ENCODE measurements at places on chromosomes 3 and 15.
A peak's percentile ranks its signal among the peaks of the same experiment; 100 is the strongest.

- H3K27me3 ChIP-seq, result no peaks in the 10 kb centered on the region
- H3K36me3 ChIP-seq, result no peaks in the 10 kb centered on the region
- H3K4me3 ChIP-seq, result no peak overlapping the region
- H3K27ac ChIP-seq, result no peak overlapping the region
Measured at GRCh38 chr15:89768071-89768500, 8.0 kb upstream of the MESP2 start.

GRCh38 chr3:125110016-125110875, 54.4 kb upstream of the HEG1 start:
- H3K36me3 ChIP-seq, result no peaks in the 10 kb centered on the region
- H3K4me3 ChIP-seq, result no peak overlapping the region
- H3K27ac ChIP-seq, result peak overlapping the region; percentile 29
- DNase-seq, result peak; percentile 51
- peaks cover 24% of the 10 kb centered on the region for H3K27me3 ChIP-seq
- H3K4me1 ChIP-seq, result peaks cover 23% of the 10 kb centered on the region

GRCh38 chr3:103127737-103128136, 692.9 kb downstream of the ZPLD1 start:
- DNase-seq, result no peak
- no peak overlapping the region for H3K4me3 ChIP-seq

DNA sequence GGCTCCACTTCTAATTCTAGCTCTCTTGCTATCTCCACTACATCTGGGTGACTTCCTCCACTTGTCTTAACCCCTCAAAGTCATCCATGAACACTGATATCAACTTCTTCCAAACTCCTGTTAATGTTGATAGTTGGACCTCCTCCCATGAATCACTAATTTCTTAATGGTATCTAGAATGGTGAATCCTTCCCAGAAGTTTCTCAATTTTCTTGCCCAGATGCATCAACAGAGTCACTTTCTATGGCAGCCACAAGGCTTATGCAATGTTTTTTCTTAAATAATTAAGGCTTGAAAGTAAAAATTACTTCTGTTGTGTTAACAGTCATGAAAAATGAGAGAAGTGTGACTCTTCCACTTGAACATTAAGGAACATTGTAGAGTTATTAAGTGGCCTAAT, 164.3 kb downstream of the PCCB start:
- peaks cover 30% of the 10 kb centered on the region for H3K36me3 ChIP-seq
- H3K4me1 ChIP-seq, result no peaks in the 10 kb centered on the region
- no peak overlapping the region for H3K4me3 ChIP-seq
- DNase-seq, result no peak
- H3K27ac ChIP-seq, result no peak overlapping the region

GRCh38 chr3:156978481-156978961, 152.4 kb downstream of the LEKR1 start:
- H3K4me3 ChIP-seq, result no peak overlapping the region
- DNase-seq, result no peak
- no peaks in the 10 kb centered on the region for H3K36me3 ChIP-seq
- peaks cover 23% of the 10 kb centered on the region for H3K27me3 ChIP-seq

- peaks cover 48% of the 10 kb centered on the region for H3K27me3 ChIP-seq
- DNase-seq, result peak; percentile 45
- peaks cover 38% of the 10 kb centered on the region for H3K4me1 ChIP-seq
- no peaks in the 10 kb centered on the region for H3K36me3 ChIP-seq
- H3K27ac ChIP-seq, result peak overlapping the region; percentile 87
Measured at GRCh38 chr15:98650417-98651035, 2.2 kb downstream of the IGF1R start.

DNA sequence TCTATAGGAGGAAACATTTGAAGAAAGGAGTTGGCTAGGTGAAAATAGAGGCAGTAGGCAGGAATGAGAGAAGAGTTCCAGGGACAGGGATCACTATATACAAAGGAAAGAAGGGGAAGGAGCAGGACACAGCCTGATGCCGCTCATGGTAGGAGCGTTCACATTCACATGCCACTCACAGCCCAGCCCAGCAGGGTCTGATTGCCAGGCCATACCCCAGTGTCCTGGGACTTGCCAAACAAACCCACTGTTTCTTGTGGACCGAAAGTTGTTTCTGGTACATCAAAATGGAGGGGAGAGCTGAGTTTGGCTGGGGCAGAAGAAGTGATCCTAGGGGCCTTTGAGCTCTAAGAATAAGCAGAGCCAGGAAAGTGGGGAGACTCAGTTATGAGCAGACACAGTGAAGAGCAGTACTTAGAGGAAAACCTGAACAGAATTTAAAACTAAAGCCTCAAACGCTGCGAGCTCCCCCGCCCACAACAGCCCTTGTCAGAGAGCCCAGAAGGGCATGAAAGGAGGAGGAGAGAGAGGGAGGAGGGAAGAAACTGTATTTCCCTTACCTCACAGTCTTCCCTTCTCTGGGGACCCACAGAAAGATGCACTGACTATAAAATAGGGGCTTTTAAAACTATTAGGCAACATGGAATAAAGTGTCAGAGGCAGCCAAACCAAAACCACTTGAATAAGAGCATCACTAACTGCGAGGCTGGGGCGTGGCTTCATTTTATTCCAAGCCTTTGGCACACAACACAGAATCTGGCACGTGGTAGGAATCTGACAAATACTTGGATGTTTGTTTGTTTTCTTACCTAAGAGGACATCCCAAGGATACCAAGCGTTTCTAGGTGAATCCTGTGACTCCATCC, 129.0 kb downstream of the RPL22L1 start:
- H3K27ac ChIP-seq, result no peak overlapping the region
- H3K4me3 ChIP-seq, result no peak overlapping the region
- no peaks in the 10 kb centered on the region for H3K36me3 ChIP-seq
- no peaks in the 10 kb centered on the region for H3K4me1 ChIP-seq

- H3K36me3 ChIP-seq, result no peaks in the 10 kb centered on the region
- H3K4me1 ChIP-seq, result peaks cover 15% of the 10 kb centered on the region
- no peak overlapping the region for H3K4me3 ChIP-seq
- no peak for DNase-seq
Measured at GRCh38 chr3:184558726-184559125, 2.9 kb upstream of the EPHB3 start.

- no peak overlapping the region for H3K4me3 ChIP-seq
- DNase-seq, result no peak
- H3K4me1 ChIP-seq, result peaks cover 26% of the 10 kb centered on the region
Measured at GRCh38 chr15:58313304-58313703, 118.5 kb upstream of the LIPC start.

DNA sequence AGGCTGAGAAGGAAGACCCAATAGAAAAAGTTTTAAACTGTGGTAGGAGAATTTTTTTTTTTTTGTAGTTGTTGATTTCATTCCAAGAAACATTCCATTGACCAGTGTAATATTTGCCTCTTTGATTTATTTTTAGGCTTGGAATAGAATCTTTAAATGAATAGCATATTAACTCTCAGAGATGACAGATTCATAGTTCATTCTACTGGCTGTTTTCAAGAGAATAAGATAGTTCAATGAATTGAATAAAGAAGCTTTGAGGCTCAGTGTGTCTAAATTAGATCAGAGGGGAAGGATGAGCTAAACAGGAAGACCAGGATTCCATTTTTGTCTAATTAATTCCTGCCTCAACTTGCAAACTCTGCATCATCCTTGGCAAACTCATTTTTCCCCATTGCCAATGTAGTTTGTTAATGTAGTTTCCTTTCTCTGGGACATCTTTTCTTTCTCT, 98.4 kb downstream of the NAALADL2 start:
- no peaks in the 10 kb centered on the region for H3K4me1 ChIP-seq
- no peak overlapping the region for H3K27ac ChIP-seq
- no peaks in the 10 kb centered on the region for H3K27me3 ChIP-seq
- DNase-seq, result no peak
- no peaks in the 10 kb centered on the region for H3K36me3 ChIP-seq

- peaks cover 17% of the 10 kb centered on the region for H3K36me3 ChIP-seq
- no peak for DNase-seq
- no peak overlapping the region for H3K27ac ChIP-seq
- no peak overlapping the region for H3K4me3 ChIP-seq
- H3K27me3 ChIP-seq, result no peaks in the 10 kb centered on the region
- peaks cover under 1% of the 10 kb centered on the region for H3K4me1 ChIP-seq
Measured at GRCh38 chr3:45623393-45623792, 28.8 kb downstream of the LIMD1 start.

DNA sequence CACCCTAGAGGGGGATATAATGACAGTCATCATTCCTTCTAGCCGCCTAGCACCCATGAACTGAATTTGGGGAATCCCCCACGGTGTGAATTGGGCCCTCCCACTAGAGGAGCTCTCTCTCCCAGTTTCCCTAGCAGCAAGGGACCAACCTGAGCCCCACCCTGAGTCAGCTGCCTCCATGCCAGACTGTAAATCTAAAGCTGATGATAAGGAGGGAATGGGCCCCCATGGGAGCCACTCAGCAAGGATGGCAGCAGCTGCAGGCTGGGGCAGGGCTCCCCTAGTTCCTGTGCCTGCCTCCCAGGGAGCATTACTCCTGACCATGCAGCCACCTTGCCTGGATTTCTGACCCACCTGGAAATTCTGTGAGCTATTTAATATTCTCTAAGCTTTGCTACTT, 57.0 kb upstream of the PXYLP1 start:
- no peaks in the 10 kb centered on the region for H3K36me3 ChIP-seq
- peaks cover 8% of the 10 kb centered on the region for H3K27me3 ChIP-seq
- no peaks in the 10 kb centered on the region for H3K4me1 ChIP-seq
- H3K4me3 ChIP-seq, result no peak overlapping the region
- no peak for DNase-seq
- H3K27ac ChIP-seq, result no peak overlapping the region

DNA sequence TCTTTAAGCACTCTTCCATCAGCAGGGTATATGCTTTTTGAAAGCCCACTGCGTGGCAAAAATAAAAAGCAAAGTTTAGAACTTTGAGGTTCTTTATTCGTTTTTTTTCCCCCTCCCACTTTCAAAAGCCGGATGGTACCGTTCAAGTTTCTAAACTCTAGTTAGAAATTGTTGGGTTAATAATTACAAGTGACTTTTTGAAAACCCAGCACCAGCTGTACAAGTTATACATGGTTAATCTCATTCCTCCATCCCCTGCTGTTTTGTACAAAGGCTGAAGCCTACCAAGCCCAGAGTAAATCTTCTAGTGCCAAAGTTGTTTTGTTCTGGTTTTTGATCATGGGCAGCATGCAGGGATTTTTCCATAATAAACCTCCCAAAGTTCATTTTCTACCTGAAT, 48.6 kb downstream of the WDR72 start:
- H3K27ac ChIP-seq, result no peak overlapping the region
- no peak overlapping the region for H3K4me3 ChIP-seq
- no peaks in the 10 kb centered on the region for H3K36me3 ChIP-seq
- no peak for DNase-seq
- no peaks in the 10 kb centered on the region for H3K4me1 ChIP-seq

GRCh38 chr3:50493623-50494022, 9.8 kb downstream of the CACNA2D2 start:
- DNase-seq, result no peak
- H3K27me3 ChIP-seq, result no peaks in the 10 kb centered on the region
- H3K4me3 ChIP-seq, result no peak overlapping the region
- peaks cover 14% of the 10 kb centered on the region for H3K4me1 ChIP-seq
- no peak overlapping the region for H3K27ac ChIP-seq

DNA sequence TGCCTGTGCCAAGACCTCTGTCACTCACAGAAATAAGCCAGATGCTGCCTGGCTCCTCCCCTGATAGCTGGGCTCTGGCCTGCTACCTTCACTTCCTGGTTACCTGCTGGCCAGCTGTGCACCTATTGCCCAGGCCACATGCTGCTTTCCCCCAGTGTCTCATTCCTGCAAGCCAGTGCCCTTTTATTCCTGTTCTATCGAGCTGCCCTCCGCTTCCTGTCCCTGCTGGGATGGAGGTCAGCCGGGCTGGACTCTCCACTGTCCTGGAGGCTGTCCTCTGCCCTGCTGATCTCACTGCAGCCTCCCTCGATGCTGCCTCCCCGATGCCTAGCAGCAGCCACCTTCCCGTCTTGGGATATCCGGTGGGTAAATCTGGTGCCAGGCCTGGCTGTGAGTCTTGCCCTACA, 37.0 kb upstream of the SNRPA1 start:
- no peak for DNase-seq
- H3K27ac ChIP-seq, result no peak overlapping the region
- no peak overlapping the region for H3K4me3 ChIP-seq
- H3K27me3 ChIP-seq, result peaks cover 4% of the 10 kb centered on the region
- peaks cover 6% of the 10 kb centered on the region for H3K36me3 ChIP-seq

DNA sequence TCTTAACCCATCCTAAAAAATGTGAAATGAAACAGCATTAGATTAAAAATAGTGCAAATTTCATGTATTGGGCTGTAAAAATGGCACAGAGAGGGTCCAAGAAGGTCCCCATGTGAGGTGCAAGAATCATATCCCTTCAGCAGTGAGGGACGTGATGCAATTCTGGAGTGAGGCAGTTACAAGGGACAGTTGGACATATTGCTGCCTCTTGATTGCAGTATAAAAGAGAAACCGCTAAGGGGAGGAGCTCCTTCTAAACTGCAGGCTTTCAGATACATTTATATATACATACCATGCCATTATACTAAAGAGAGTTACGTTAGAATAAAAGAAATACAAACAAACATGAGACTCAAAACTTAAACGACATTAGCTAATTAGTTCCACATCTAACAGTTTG, 304.2 kb upstream of the CTNNB1 start:
- H3K4me1 ChIP-seq, result no peaks in the 10 kb centered on the region
- H3K27ac ChIP-seq, result no peak overlapping the region
- no peak for DNase-seq
- no peaks in the 10 kb centered on the region for H3K36me3 ChIP-seq

GRCh38 chr15:88704791-88705768, 66.3 kb downstream of the ISG20 start:
- H3K4me3 ChIP-seq, result peak overlapping the region; percentile 57
- H3K36me3 ChIP-seq, result no peaks in the 10 kb centered on the region
- DNase-seq, result no peak
- H3K27ac ChIP-seq, result no peak overlapping the region

DNA sequence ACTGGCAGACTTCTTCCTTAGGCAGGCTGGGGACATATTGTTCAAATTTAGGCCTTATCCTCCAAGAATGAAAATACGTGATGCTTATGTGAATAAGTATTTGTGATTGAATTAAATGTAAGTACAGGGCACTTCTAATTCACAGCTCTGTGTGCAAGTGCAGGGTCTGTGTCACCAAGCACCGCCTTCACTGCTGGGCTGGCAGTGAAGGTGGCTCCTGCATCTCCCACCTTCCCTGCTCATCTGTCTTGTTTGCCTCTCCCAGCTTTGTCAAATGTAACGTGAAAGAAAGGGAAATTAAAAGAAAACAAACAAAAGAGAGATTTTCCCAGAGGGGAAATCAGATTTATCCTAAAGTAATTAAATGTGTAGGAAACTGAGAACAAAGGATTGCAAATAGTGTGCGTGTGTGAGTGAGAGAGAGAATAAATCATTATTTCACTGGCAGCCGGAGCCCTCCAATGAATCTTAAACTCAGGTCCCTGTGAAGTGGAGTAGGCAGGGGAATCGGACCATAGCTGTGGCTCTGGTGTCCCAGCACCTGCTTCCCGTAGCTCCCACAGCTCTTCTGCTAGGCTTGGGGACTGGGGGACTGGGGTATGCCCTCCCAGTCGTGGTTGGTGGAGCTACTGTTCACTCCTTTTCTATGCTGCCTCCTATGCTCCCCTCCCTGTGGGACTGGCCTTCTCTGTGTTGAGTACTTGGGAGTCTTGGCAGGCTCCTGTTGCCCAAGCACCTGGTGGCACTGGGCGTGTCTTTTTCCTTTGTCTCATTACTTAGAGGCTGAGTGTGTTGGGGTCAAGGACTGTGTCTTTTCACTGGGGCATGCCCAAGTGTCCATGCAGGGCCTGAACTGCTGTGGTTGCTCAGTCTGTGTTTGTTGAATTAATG, 222.2 kb downstream of the EPHB1 start:
- no peak for DNase-seq
- no peak overlapping the region for H3K4me3 ChIP-seq
- H3K36me3 ChIP-seq, result no peaks in the 10 kb centered on the region

- no peak overlapping the region for H3K4me3 ChIP-seq
- H3K27ac ChIP-seq, result no peak overlapping the region
- H3K27me3 ChIP-seq, result no peaks in the 10 kb centered on the region
- no peaks in the 10 kb centered on the region for H3K36me3 ChIP-seq
Measured at GRCh38 chr3:64917914-64918453, 230.2 kb upstream of the ADAMTS9 start.

Measured in T-helper 2 cell treated with Interferon-gamma antibody and Interleukin-4, amounts not matched to agents 5 μg/mL and 100 μg/mL, for 36 hours (primary cell).